ENCODE measurements at places on chromosomes 1 and 21.
A peak's percentile ranks its signal among the peaks of the same experiment; 100 is the strongest.

GRCh38 chr1:226128487-226129075 is 58.0 kb downstream of the ACBD3 start:
- no peak for DNase-seq

- peak; percentile 86 for DNase-seq
These were observed 682 bp downstream of the SUCO start for GRCh38 chr1:172533513-172534151.

DNA sequence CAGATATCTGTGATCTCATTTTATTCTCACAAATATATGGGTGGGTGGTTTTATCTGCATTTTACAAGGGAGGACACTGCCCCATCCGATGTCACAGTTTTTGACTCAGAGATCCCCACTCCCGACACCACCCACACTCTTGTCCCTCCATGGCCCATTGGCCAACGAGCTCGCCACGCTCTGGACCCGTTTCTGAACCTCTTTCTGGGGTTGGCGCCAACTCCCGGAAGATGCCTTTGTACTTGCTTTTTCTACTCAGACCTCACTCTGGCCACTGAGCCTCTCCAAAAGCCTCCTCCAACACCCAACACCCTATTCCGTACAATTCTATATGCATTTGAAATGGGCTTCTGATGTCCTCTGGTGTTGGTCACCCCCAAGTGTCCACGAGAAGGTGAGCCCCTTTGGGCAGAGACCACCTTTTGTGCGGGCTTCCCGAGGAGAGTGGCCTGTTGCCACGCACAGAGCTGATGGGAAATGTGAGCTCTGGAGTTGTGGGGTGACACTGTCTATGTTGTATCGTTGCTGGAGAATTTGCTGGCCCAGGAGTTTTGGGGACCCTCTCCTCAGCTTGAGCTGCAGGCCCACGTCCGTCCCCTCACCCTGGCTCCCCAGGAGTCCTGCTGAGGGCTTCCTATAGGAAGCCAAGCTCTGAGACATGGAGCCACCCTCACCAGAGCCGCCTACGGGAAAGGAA is 366.9 kb upstream of the VAMP3 start:
- no peak for DNase-seq

- no peak for DNase-seq
These were observed 13.1 kb downstream of the TIMM17A start for GRCh38 chr1:201968202-201968925.

DNA sequence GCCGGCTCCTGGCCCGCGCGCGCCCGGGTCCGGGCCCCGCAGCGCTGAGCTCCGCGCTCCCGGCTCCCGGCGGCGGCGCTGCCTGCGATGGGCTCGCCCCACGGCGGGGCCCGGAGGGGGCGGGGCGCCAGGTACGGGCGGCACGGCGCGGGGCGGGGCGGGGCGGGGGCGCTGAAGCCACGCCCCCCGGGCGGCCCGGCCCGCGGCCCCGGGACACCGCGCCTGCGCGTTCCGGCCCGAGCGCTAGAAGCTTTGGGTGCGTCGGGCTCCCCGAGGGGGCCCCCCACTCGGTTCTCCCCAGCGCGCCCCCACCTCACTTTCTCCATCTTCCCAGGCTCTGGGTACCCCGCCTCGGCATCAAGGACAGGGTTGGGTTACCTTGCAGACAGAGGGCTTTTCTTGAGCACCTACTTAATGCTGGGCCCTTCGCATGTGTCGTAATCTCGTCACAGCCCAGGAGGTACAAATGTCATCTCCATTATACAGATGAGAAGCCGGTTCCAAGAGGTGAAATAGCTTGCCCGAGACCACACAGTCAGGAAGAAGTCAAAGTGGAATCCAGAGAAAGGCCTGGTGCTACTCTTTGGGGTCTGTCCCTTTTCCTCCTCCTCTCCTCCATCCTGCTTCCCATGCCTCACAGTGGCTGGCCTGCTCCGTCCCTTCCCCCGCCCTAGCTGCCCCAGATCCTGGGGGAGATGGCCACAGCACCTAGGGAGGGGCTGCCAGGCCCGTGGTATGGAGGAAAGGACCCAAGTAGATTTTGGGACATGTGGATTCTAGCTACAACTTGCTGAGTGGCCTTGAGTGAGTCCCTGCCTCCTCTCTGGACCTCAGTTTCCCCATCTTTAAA is 46.5 kb downstream of the RAP1GAP start:
- no peak for DNase-seq

- no peak for DNase-seq
These were observed 33.5 kb downstream of the IQGAP3 start for GRCh38 chr1:156538711-156539440.

- DNase-seq, result no peak
These were observed 61.2 kb downstream of the RGS4 start for GRCh38 chr1:163130225-163130856.

DNA sequence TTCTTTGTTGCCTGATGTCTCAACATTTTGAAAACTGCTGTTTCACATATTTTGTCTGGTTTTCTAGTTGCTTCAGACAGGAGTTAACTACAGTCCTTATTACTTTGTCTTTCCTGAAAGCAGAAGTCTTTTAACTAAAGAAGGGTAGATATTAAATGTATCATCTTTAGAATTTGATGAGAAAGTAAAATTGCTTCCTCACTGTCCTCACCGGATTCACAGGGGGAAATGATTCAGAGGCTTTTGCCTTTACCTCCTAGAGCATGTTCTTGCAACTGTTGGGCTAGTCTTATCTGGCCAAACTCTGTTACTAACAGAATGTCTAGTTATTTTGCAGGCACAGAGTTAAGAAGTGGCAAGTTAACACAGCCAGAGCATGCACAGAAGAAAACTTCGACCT is 107.2 kb upstream of the VAV3 start:
- DNase-seq, result no peak

- DNase-seq, result no peak
These were observed 100.5 kb downstream of the SYF2 start for GRCh38 chr1:25131794-25132193.

DNA sequence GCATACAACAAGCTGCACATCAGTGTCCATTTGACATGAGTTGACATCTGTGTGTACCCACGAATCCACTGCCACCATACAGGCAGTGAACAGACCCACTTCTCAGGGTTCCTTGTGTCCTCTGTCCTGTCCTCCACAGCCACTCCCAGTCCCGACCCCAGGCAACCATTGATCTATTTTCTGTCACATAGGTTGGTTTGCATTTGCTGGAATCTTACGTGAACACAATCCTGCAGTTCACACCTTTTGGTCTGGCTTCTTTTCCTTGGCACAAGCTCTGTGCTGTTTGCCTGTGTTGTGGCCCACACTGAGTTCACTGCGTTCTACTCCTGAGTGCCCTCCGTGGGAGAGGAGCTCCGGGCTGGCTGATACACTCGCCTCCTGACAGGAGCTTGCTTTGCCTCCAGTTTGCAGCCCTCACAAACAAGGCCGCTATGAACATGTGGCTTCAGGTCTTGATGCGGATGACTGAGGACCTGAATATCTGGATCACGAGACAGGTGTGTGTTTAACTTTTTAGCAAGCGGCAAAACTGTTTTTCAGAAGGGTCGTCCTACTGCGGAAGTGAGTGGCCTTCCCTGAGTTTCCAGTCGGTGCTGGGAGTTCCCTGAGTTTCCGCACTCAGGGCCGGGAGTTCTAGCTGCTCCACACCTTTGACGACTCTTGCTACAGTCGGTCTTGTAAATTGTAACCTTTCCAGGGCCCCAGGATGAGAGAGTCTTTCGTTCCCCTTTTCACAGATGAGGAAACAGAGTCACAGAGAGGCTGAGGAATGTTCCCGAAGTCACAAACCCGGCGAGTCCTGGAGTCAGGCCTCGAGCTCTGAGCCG is 13.0 kb upstream of the COL18A1 start:
- DNase-seq, result no peak

- DNase-seq, result no peak
These were observed 22.5 kb upstream of the IKBKE start for GRCh38 chr1:206447792-206448191.

DNA sequence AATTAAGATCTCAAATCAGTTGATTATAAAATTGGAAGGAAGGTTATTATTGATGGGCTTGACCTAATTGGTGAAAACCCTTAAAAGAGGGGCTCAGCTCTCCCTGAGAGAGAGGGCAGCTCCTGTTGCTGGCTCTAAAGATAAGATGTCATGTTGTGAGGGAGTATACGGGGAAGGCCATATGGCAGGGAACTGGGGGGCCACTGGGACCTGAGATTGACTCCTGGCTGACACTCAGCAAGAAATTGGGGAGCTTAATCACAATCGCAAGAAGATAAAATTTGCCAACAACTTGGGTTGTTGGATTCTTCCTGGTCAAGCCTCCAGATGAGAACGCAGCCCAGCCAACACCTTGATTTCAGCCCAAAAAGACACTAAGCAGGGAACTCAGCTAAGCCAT is 69.7 kb upstream of the KCNJ6 start:
- no peak for DNase-seq

DNA sequence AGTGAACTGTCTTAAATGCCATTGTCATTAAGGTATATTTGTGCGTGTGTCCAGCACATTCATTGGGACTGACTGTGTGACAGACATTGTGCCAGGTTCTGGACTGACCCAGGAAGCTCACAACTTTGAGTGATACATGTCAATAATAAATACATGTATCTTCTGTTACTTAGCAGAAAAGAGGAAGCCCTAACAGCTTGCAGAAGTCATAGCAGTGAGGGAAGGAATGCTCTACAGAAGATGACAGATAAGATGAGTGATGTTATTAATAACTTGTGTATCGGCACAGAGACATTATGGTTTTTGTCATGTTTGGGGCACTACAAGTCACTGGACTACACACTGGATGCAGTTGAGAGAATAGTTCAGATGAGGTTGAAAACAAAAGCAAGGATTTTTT is 1.2 kb upstream of the SRSF11 start:
- peak; percentile 65 for DNase-seq

DNA sequence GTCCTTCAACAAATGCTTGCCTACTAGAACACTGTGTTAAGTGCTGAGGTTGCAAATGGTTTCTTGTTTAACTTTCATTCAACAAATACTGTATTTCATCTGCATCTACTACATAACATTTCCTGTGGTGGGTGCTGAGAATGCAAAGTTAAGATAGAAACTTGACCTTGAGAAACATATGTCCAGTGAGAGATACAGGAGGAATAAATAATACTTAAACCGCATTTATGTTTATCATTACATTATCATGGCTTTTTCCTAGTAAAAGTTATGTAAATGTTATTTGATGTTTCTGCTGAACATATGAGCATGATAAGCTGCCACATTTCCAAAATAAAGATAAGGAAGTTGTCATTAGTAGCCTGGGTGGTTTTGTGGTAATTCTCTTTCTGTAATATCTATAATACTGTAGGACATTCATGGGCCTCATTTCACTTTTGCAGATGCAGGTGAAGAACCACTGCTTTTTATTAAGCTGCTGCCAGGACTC is 590.4 kb downstream of the PLPP3 start:
- DNase-seq, result no peak

- DNase-seq, result peak; percentile 87
These were observed 54.1 kb upstream of the SAMD11 start for GRCh38 chr1:869499-870244.

DNA sequence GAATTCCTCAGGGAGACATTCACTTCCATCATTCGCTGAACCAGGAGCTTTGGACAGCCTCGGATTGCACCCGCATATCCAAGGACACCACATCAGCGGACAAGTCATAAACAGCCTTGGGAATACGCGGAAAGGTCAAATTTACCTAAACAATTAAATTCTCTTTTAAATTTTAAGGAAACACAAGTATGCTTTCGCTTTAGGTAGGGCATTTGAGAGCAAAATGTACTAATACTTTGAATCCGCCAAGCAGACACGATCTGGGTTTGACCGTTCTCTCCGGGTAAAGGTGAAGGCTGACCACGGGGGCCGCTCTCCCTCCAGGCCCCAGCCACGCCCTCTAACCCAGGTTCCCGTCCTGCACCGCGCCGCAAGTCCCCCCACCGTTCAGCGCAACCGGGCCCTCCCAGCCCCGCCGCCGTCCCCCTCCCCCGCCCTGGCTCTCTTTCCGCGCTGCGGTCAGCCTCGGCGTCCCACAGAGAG is 479 bp upstream of the ACADM start:
- peak; percentile 68 for DNase-seq

- DNase-seq, result no peak
These were observed 43.6 kb upstream of the SLC45A1 start for GRCh38 chr1:8274352-8274751.

DNA sequence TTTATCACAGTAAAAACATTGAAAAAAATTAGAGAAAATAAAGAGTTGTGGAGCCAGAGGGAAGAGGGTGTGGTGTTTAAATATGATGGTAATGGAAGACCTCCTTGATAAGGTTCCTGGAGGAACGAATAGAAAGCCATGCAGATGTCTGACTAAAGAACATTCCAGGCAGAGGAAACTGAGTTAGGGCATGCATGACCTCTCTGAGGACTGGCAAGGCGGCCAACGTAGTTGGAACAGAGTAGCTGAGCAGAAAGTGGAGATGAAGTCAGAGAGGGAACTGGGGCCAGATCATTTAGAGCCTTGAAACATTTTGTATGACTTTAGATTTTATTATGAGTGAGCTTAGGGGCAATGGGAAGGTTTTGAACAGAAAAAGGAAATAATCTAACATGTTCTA is 377.5 kb downstream of the HLX start:
- no peak for DNase-seq

DNA sequence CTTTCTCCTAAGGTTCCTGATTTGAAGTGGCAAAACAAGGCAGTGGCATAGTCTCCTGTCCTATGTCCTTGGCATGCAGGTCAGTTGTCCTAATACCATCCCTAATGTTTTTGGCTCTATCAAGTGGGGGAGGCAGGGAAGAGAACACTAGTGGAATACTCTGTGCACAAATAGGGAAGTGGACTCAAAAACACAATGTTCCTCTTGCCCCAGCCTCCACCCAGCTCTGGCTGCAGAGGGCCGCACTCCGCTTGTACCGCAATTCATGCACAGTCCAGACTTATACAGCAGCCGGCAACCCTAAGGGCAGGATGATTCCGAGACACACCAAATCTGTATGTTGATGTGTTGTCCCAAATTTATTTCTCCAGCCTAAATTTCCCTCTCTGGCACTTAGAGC is 14.5 kb downstream of the PLEKHO1 start:
- no peak for DNase-seq

GRCh38 chr1:201311356-201312011 is 28.2 kb downstream of the PKP1 start:
- no peak for DNase-seq

DNA sequence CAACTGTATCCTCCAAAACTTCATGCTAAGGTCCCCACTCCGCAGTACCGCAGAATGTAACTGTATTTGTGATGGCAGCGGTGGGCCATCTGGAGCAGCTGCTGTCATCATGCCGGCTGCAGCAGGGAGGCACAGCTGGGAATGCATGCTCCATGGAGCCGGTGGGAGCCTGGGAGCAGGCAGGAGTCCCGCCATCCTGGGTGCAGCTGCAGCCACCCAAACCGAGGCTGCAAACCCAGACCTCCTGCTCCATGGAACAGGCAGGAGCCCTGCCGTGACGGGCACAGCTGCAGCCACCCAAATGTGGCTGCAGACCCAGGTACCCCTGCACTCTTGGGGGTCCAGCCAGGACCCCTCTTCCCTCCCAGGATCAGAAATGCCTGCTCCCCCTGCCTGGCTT is 80.3 kb downstream of the SCMH1 start:
- no peak for DNase-seq

GRCh38 chr1:246117066-246117791 is 389.9 kb downstream of the SMYD3 start:
- DNase-seq, result peak; percentile 82
